ENCODE measurements at places on chromosomes 13 and 19. TPM values are rescaled to one million over a fixed set of nuclear protein-coding genes. Genes with fewer than 3 reads are reported as not detected.

CGB1 gene
- not detected for total RNA-seq

FBXW9 gene
- total RNA-seq, result 6.2 TPM

ZNF441 gene
- 5.6 TPM for total RNA-seq

CDC16 gene
- 70.6 TPM for total RNA-seq

KIR3DL1 gene
- not detected for total RNA-seq

TMPRSS9 gene
- not detected for total RNA-seq

All from T-helper 2 cell treated with Interferon-gamma antibody and Interleukin-4, amounts not matched to agents 100 ng/mL and 5 ng/mL, for 36 hours (primary cell).